ENCODE measurements at places on chromosomes 6 and 20.

DNA sequence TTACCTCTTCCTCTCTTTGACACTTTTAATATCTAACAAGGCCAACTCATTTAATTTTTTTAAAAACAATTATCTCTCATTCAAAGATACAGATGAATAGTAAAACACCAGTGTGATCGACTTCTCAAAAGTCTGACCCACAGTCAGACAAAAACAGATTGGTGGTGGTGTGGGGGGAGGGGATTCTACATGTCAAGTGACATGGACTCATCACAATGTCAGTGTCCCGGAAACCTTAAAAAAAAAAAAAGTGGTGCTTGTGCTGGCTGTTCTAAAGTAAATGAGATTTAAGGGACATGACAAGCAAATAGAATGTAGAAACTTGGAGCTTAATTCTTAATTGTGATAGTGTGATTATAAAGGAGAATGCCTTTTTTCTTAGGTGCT is 16.3 kb upstream of the RFPL4B start:
- DNase-seq, result no peak

- DNase-seq, result no peak
These were observed 152.2 kb downstream of the TRIM27 start for GRCh38 chr6:28771401-28772267.

DNA sequence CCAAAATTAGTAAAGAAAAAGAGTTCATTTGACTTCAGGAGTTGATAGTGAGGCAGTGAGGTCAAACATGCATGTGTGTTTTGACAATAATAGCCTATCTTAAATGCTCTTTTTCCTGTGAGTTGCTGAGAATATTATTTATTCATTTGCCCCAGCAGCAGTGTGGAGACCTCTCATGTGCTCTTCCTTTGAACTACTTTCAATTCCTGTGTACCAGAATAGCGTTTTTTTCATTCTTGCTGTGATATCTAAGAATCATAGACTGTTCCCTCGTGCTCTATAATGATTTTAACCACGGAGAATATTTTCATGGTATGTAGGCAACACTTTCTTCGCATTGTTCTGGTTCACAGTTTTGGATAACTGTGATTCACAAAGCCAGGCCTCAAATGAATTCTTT is 5.2 kb downstream of the CDYL start:
- DNase-seq, result no peak

DNA sequence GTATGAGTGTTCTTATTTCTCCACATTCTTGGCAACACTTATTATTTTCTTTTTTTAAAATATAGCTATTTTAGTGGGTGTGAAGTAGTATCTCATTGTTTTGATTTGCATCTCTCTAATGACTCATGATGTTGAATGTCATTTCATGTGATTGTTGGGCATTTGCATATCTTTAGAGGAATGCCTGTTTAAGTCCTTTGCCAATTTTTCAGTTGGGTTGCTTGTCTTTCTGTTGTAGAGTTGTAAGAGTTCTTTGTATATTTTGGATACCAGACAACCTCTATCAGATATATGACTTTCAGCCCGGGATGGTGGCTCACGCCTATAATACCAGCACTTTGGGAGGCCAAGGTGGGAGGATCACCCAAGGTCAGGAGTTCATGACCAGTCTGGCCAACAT is 5.1 kb upstream of the POPDC3 start:
- no peak for DNase-seq

Data from hepatocyte (in vitro differentiated cells).